ENCODE measurements at places on chromosomes 3 and 15.
A peak's percentile ranks its signal among the peaks of the same experiment; 100 is the strongest.

- no peak for DNase-seq
These were observed 182.0 kb downstream of the STT3B start for GRCh38 chr3:31714495-31715280.

DNA sequence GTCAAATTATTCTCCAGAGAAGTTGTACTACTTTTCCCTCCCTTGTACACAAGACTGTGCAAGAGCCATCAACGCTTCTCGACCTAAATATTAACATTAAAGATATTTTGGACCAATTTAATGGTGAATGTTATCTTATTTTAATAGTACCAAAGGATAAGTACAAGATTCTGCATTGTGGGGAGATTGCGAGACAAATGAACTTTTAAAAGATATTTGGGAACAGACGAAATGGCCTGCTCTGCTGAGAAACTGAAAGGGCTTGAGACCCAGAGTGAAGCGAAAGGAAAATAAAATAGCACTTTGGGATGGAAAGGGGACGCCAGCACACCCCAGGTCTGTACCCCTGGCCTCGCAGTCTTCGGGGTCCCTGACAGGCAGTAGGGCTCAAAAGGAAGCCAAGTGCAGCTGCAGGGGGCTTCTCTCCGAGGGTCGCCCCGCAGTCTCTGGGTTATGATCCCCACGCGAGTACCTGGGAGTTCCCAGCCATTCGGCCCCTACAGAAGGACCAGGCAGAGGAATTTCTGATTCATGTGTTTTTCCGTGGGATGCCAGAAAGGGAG, 97.6 kb upstream of the VGLL3 start:
- peak; percentile 17 for DNase-seq

- peak; percentile 95 for DNase-seq
These were observed 44.5 kb downstream of the LRRFIP2 start for GRCh38 chr3:37129871-37130270.

- DNase-seq, result peak; percentile 60
These were observed 172.0 kb downstream of the UNC13C start for GRCh38 chr15:54150255-54150654.

DNA sequence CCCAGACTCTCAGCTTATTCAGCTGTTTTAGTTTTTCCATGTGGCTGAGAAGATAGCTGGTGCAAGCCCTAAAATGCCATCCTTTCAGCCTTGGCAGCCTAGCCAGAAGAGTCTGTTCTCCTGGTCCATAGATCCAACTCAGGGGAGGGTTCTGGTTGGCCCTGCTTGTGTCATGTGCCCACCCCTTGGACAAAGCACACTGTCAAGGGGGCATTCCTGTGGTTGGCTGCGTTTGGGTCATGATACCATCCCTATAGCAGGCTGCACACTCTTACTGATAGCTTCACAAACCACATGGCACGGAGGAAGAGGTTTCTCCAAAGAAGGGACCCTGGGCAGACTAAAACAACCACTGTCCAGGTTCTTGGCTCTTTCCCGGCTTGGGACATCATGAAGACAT, 8.4 kb upstream of the FSTL1 start:
- no peak for DNase-seq

Measured in fibroblast of skin of right quadriceps (primary cell).